Activated naive CD4-positive, alpha-beta T cell treated with anti-CD3 and anti-CD28 coated beads, Interleukin-2, amount 10 ng/mL, durations not matched to agents 7 days and 5 days (primary cell): ENCODE measurements at places on chromosomes 3 and 15.

- H3K4me1 ChIP-seq: peaks cover 2% of the 10 kb centered on the region
- H3K4me3 ChIP-seq: no peak overlapping the region
- no peaks in the 10 kb centered on the region for H3K27me3 ChIP-seq
- no peak overlapping the region for H3K27ac ChIP-seq
- DNase-seq: no peak
- H3K36me3 ChIP-seq: peaks cover 4% of the 10 kb centered on the region
Observed at GRCh38 chr3:195140816-195141793, 129.9 kb downstream of the XXYLT1 start.

GRCh38 chr3:11410564-11410963 is 138.4 kb downstream of the ATG7 start:
- H3K27ac ChIP-seq: no peak overlapping the region
- H3K4me3 ChIP-seq: no peak overlapping the region
- H3K4me1 ChIP-seq: no peaks in the 10 kb centered on the region

DNA sequence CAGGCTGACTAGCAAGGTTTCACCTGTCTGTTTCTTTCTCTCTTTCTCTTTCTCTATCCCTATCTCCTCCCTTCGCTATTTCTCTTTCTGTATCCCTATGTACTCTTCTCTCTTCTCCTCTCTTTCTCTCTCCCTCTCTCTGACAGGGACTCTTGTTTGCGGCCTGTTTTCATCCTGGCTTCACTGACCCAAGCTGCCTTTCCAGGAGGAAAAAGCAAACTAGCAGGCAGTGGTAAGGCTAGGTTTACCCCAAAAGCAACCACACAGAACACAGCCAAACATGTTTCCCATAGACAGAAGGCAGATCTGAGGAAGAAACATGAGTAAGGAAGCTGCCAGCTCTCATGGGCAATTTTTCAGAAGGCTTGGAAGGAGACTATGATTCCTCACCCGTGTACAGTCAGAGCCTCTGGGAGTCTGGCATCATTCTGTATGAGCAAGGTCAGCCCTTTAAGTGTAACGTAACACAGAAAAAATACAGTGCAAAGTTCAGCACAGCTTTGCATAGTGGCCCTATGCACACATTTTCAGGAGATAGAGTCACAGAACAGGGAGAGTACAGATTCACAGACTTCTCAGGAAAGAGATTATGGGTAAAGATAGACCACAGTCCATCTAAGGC is 61.0 kb downstream of the OCA2 start:
- H3K4me1 ChIP-seq: no peaks in the 10 kb centered on the region
- H3K27ac ChIP-seq: no peak overlapping the region
- no peak for DNase-seq
- H3K4me3 ChIP-seq: no peak overlapping the region
- no peaks in the 10 kb centered on the region for H3K36me3 ChIP-seq
- no peaks in the 10 kb centered on the region for H3K27me3 ChIP-seq

DNA sequence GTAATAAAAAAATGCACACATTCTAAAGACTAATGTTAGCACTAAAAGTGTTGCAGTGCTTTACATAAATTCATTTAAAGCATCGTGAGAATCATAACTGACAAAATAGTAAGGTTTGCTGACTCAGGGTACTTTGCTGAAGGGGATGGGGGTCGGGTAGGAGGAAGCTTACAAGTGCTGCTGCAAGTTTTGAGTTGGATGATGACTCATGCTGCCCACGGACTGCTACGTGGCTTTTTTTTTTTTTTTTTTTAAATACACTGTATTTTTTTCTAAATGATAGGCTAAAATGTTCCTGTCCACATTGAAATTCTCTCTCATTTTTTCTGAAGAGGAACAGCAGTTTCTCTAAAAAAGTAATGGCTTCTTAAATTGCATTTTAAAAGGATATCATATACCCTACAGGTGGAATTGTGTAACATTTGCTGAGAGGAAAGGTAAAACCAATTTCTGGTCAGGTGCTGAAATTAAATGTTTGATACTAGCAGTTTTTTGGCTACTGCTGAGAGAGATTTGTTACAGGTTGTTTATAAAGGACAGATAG is 2.2 kb downstream of the MAPK6 start:
- peak overlapping the region; percentile 83 for H3K4me3 ChIP-seq
- peaks cover 36% of the 10 kb centered on the region for H3K4me1 ChIP-seq
- peak overlapping the region; percentile 61 for H3K27ac ChIP-seq
- peaks cover 14% of the 10 kb centered on the region for H3K27me3 ChIP-seq
- DNase-seq: peak; percentile 64
- no peaks in the 10 kb centered on the region for H3K36me3 ChIP-seq

GRCh38 chr15:61685534-61685933 is 374.7 kb downstream of the VPS13C start:
- H3K4me3 ChIP-seq: no peak overlapping the region
- H3K27ac ChIP-seq: no peak overlapping the region
- H3K27me3 ChIP-seq: peaks cover 7% of the 10 kb centered on the region
- DNase-seq: no peak
- H3K4me1 ChIP-seq: no peaks in the 10 kb centered on the region

DNA sequence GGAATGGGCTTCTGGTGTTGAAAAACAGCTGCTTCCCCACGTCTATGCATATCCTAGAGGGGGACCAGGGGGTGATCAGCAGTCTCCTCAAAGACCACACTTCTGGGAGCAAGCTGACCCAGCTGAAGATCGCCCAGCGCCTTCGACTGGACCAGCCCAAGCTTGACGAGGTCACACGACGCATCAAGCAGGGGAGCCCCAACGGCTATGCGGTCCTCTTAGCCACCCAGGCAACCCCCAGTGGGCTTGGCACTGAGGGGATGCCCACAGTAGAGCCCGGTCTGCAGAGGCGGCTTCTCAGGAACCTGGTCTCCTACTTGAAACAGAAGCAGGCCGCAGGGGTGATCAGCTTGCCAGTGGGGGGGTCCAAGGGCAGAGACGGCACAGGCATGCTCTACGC is 2.5 kb downstream of the RBM15B start:
- no peaks in the 10 kb centered on the region for H3K27me3 ChIP-seq
- no peak overlapping the region for H3K27ac ChIP-seq
- DNase-seq: peak; percentile 18
